ENCODE measurements at places on chromosomes 6 and 20.
A peak's percentile ranks its signal among the peaks of the same experiment; 100 is the strongest.

GRCh38 chr6:35080016-35080680, 61.0 kb downstream of the TCP11 start:
- H3K27ac ChIP-seq, result no peak overlapping the region
- H3K36me3 ChIP-seq, result peaks cover 85% of the 10 kb centered on the region
- no peaks in the 10 kb centered on the region for H3K27me3 ChIP-seq
- DNase-seq, result no peak
- H3K4me3 ChIP-seq, result no peak overlapping the region

- no peaks in the 10 kb centered on the region for H3K36me3 ChIP-seq
- H3K4me3 ChIP-seq, result no peak overlapping the region
- no peaks in the 10 kb centered on the region for H3K4me1 ChIP-seq
These were observed 47.3 kb downstream of the TSHZ2 start for GRCh38 chr20:53019464-53019863.

GRCh38 chr20:59125836-59126235, 37.8 kb upstream of the ZNF831 start:
- DNase-seq, result no peak
- H3K36me3 ChIP-seq, result no peaks in the 10 kb centered on the region
- H3K4me3 ChIP-seq, result no peak overlapping the region
- H3K27ac ChIP-seq, result no peak overlapping the region
- no peaks in the 10 kb centered on the region for H3K4me1 ChIP-seq
- H3K27me3 ChIP-seq, result no peaks in the 10 kb centered on the region

DNA sequence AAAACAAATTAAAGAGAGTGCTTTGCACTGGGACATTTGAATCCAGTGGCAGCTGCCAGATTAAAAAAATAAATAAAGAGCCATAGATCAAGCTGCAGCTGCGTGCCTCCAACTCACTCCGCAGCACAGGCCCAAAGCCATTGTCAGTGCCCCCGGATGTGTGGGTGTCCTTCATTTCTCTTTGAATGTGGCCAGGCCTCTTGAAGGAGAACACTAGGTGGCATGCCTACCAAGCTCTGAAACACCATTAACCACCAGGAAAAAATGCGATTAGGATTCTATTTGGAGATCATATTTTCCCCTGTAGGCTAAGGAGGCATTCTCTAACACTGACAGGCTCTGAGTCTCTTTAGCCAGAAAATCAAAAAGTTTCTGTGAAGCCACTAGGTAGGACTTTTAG, 549.8 kb downstream of the PRKN start:
- H3K36me3 ChIP-seq, result no peaks in the 10 kb centered on the region
- no peak for DNase-seq
- H3K4me3 ChIP-seq, result no peak overlapping the region
- peak overlapping the region; percentile 52 for H3K27ac ChIP-seq
- H3K27me3 ChIP-seq, result no peaks in the 10 kb centered on the region

GRCh38 chr6:41045664-41046063, 3.4 kb downstream of the TSPO2 start:
- peaks cover 29% of the 10 kb centered on the region for H3K4me1 ChIP-seq
- no peak overlapping the region for H3K27ac ChIP-seq
- H3K4me3 ChIP-seq, result no peak overlapping the region

DNA sequence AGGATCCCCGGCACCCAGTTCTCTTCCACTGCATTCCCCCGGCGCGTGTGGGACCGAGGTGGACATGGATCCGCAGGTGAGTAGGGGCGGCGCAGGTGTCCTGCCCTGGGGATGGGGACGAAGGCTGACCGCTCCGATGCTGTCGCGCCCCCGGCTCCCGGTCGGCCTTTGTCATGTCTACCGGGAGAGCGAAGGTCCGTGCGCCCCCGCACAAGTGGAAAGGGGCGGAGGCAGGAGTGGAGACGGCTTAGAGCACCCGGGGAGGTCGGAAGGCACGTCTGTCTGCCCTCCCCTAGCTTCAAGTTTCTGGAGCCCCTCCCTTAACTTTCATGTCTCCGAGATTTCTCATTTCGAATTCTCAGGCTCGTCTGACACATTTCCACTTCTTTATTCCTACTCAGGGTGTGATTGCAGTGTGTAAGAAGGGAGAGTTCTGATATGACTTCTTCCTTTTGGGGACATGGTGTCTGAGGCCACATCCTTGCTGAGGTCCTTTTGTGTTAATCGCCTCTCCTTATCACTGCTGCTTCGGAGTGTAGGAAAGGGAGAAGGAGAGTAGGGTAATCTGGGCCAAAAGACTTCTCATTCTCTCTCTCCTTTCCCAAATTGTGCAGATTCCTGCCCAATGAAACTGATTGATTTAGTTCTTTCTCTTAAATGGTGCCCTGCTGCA, 435 bp downstream of the KIFC1 start:
- no peak for DNase-seq
- H3K4me1 ChIP-seq, result no peaks in the 10 kb centered on the region
- H3K36me3 ChIP-seq, result no peaks in the 10 kb centered on the region
- H3K27me3 ChIP-seq, result no peaks in the 10 kb centered on the region
- H3K4me3 ChIP-seq, result peak overlapping the region; percentile 53

DNA sequence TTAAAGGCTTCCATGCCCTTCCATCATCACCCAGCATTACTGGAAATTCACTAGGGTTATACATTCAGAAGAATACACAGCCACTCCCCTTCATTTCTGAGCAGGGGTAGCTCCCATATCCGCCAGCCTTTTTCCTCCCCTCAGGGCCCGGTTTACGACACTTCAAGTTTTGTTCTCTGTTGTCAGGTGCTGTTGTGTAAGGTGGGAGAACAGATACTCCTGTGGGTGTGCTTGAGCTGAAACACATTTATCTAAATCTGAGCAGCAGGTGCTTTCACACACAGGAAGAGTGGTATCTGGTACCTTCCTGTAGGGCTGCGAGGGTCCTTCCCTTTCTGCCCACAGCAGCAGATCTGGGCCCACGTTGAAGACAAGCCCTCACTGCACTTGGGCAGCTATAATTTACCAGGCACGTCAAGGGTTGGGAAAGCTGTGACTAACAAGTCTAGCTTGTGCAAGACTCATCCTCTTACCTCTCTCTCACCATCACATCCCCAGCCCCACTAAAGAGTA, 215.8 kb upstream of the RREB1 start:
- DNase-seq, result no peak
- no peak overlapping the region for H3K4me3 ChIP-seq
- no peaks in the 10 kb centered on the region for H3K27me3 ChIP-seq
- peaks cover 30% of the 10 kb centered on the region for H3K4me1 ChIP-seq
- H3K36me3 ChIP-seq, result no peaks in the 10 kb centered on the region
- peak overlapping the region; percentile 70 for H3K27ac ChIP-seq

GRCh38 chr6:147737115-147737514, 228.6 kb downstream of the SAMD5 start:
- no peaks in the 10 kb centered on the region for H3K36me3 ChIP-seq
- no peaks in the 10 kb centered on the region for H3K27me3 ChIP-seq

GRCh38 chr6:217048-217659, 75.1 kb upstream of the DUSP22 start:
- H3K36me3 ChIP-seq, result no peaks in the 10 kb centered on the region
- no peaks in the 10 kb centered on the region for H3K27me3 ChIP-seq
- no peaks in the 10 kb centered on the region for H3K4me1 ChIP-seq
- DNase-seq, result no peak

DNA sequence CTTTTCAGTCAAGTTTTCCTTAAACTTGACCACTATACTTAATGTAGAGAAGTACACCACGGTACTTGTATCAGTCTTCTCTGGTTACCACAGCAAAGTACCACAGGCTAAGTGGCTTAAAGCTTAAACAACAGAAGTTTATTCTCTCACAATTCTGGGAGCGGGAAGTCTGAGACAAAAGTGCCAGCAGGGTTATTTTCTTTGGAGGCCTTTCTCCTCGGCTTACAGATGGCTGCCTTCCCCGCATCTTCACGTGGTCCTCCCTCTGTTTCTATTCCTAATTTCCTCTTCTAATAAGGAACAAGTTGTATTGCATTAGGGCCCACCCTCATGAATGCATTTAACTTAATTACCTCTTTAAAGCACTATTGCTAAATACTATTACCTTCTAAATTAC, 258.0 kb downstream of the PLCB1 start:
- H3K36me3 ChIP-seq, result no peaks in the 10 kb centered on the region
- peak overlapping the region; percentile 20 for H3K27ac ChIP-seq
- DNase-seq, result no peak
- no peak overlapping the region for H3K4me3 ChIP-seq

DNA sequence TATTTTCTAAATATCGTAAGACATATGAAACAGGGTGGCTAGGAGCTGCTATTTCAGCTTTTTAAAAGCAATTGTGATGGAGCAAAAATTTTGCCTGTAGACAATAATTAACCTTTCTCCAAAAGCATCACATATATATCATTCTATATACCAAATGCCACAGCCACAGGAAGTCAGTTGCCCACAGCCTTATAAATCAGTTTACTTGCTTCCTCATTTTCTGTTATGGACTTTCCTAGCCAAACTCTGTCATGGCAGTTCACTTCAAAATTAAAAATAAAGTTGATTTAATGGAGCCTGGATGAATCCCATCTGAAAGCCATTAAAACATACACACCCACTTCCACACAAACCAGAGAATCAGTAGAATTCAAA, 93.4 kb upstream of the NHSL1 start:
- no peaks in the 10 kb centered on the region for H3K27me3 ChIP-seq
- no peaks in the 10 kb centered on the region for H3K36me3 ChIP-seq
- peak overlapping the region; percentile 54 for H3K27ac ChIP-seq
- H3K4me1 ChIP-seq, result peaks cover 23% of the 10 kb centered on the region
- DNase-seq, result no peak
- no peak overlapping the region for H3K4me3 ChIP-seq

DNA sequence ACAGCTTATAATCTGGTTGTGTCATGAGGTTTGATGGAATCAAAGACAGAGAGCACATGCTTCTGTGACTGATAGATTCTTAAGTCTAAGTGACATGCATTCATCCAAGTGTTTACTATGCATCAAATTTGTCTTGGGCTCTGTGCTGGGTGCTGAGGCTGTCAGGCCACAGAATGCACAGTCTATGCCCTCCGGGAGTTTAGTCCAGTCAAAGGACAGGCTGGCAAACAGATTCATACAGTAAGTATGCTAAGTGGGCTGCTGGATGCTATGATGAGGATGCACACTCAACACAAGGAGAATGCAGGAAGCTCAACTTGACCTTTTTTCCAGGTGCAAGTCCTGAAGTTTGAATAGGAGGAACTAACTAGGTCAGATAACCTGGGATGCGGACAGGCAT, 146.7 kb downstream of the UST start:
- no peak for DNase-seq
- H3K4me3 ChIP-seq, result no peak overlapping the region
- H3K27me3 ChIP-seq, result no peaks in the 10 kb centered on the region
- H3K4me1 ChIP-seq, result no peaks in the 10 kb centered on the region

GRCh38 chr6:48057601-48058000, 53.4 kb downstream of the PTCHD4 start:
- no peak overlapping the region for H3K4me3 ChIP-seq
- no peaks in the 10 kb centered on the region for H3K27me3 ChIP-seq
- H3K36me3 ChIP-seq, result no peaks in the 10 kb centered on the region
- DNase-seq, result no peak
- no peaks in the 10 kb centered on the region for H3K4me1 ChIP-seq

GRCh38 chr20:31956556-31957526, 5.0 kb upstream of the PDRG1 start:
- H3K27me3 ChIP-seq, result no peaks in the 10 kb centered on the region
- H3K36me3 ChIP-seq, result no peaks in the 10 kb centered on the region
- no peak for DNase-seq

DNA sequence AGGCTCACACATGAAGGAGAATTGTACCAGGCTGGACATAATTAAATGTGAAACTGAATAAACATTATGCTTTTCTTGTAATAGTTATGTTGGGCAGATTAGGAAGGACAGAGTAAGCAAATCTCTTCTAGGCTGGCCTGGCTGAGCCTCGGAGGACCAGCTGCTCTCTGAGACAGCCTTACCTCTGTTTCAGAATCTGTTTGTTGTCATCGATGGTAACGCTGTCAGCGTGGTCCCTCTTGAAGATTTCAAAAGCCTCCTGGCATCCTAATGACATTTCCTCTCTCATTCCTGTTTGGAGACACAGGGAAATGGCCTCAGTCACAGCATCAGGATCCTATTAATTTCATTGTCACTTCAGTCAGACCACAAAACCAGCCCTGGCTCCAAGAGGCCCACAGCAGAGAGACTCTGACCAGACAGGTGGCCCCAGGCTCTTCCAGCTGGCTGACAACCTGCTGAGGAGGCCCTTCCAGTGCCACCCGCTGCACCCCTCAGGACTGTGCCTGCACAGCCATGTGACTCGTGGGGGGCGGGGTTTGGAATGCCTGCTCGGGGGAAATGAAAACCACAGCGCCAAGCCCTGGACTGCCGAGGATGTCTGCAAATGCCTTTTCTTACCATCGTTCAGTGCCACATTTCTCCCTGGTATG, 108.5 kb upstream of the KCNK16 start:
- H3K27ac ChIP-seq, result no peak overlapping the region
- DNase-seq, result no peak
- no peak overlapping the region for H3K4me3 ChIP-seq
- H3K4me1 ChIP-seq, result peaks cover 7% of the 10 kb centered on the region

- no peaks in the 10 kb centered on the region for H3K4me1 ChIP-seq
- no peak overlapping the region for H3K4me3 ChIP-seq
- no peaks in the 10 kb centered on the region for H3K36me3 ChIP-seq
- H3K27me3 ChIP-seq, result no peaks in the 10 kb centered on the region
- DNase-seq, result no peak
These were observed 860.5 kb downstream of the DHX35 start for GRCh38 chr20:39822667-39823066.

- no peaks in the 10 kb centered on the region for H3K36me3 ChIP-seq
- H3K4me1 ChIP-seq, result no peaks in the 10 kb centered on the region
- no peak overlapping the region for H3K27ac ChIP-seq
- H3K4me3 ChIP-seq, result no peak overlapping the region
- DNase-seq, result no peak
- no peaks in the 10 kb centered on the region for H3K27me3 ChIP-seq
These were observed 13.9 kb upstream of the SULF2 start for GRCh38 chr20:47799116-47799715.

DNA sequence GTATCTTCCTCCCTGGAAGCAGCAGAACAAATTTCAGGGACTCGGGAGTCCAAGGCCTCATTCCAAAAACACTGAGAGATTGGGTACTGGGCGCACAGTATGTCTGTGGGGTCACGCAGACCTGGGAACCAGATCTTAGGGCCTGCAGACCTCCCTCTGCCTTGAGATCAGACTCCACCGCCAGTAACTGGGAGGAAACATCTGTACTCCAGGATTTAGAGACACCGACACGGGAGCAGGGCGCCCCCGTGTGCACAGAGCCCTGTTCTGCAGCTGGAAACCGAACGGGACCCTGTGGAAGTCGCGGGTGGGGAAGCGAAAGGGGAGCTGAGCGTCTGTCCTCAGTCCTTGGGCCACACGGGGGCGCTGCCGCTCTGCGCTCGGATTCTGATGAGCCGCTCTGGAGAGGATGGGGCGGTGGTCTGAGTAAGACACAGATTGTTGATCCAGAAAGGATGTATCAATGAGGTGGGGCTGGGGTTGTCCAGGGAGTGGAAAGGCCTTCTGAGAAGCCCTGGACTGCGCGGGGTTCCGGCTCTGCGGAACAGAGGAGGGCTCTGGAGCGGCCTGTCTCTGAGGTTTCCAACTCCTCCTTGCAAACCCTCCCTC, 35.7 kb upstream of the HLA-E start:
- peaks cover 22% of the 10 kb centered on the region for H3K4me1 ChIP-seq
- no peak overlapping the region for H3K4me3 ChIP-seq
- H3K27ac ChIP-seq, result no peak overlapping the region
- peaks cover 18% of the 10 kb centered on the region for H3K27me3 ChIP-seq
- H3K36me3 ChIP-seq, result no peaks in the 10 kb centered on the region
- peak; percentile 84 for DNase-seq

Data from right atrium auricular region (tissue), 2 donors.